ENCODE measurements at places on chromosomes 3 and 15. TPM values are rescaled to one million over a fixed set of nuclear protein-coding genes. Genes with fewer than 3 reads are reported as not detected.

- no peaks in the 10 kb centered on the region for H3K27me3 ChIP-seq
- no peaks in the 10 kb centered on the region for H3K36me3 ChIP-seq
- DNase-seq: peak; percentile 23
- no peaks in the 10 kb centered on the region for H3K4me1 ChIP-seq
- no peak overlapping the region for H3K27ac ChIP-seq
These were observed 26.6 kb downstream of the MIX23 start for GRCh38 chr3:122356402-122356801.

DNA sequence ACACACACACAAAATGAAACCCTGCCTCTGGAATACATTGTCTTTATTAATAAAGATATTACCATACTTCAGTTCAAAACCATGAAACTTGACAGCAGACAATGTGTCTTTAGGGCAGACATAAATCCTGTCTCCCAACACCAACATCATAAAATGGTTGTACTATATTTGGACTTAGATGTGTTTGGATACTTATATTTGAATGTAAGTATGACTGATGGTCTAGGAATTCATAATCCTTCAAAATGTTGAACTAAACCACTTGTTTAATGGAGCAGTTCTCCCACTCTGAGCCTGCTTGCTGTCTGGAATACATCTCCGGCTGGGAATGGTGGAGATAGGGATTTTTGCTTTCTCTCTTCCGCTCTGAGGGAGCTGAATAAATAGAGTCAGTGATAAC, 10.6 kb downstream of the FBN1 start:
- no peaks in the 10 kb centered on the region for H3K27me3 ChIP-seq
- H3K36me3 ChIP-seq: no peaks in the 10 kb centered on the region
- DNase-seq: no peak
- H3K4me1 ChIP-seq: no peaks in the 10 kb centered on the region
- no peak overlapping the region for H3K27ac ChIP-seq

DNA sequence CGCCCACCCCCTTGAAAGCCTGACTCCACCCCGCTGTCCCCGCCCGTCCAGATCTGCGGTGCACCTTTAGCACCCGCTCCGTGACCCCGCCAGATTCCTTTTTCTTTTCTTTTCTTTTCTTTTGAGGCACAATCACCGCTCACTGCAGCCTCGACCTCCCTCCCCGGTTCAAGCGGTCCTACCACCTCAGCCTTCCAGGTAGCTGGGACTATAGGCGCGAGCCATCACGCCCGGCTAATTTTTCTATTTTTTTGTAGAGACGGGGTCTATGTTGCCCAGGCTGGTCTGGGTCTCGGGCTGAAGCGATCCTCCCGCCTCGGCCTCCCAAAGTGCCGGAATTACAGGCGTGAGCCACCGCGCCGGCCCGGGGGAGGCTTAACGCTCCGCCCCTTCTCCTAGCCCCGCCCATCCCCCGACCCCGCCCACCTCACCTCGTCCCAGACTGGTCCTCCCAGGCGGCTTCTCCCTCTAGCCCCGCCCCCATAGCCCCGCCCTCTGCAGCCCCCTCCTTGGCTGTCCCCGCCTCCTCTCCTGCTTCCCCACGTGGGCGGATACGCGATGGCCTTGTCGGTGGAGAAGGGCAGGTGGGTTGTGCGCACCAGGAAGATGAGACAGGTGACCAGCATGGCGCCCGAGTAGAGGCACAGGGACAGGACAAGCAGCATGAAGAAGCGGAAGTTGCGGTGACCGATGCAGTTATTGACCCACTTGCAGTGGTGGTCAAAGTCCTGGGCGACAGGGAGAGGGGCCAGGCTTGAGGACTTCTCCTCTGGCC, 3.2 kb downstream of the ZDHHC19 start:
- DNase-seq: peak; percentile 80
- peak overlapping the region; percentile 67 for H3K4me3 ChIP-seq
- peaks cover 4% of the 10 kb centered on the region for H3K36me3 ChIP-seq
- H3K27ac ChIP-seq: no peak overlapping the region
- peaks cover 13% of the 10 kb centered on the region for H3K27me3 ChIP-seq

DNA sequence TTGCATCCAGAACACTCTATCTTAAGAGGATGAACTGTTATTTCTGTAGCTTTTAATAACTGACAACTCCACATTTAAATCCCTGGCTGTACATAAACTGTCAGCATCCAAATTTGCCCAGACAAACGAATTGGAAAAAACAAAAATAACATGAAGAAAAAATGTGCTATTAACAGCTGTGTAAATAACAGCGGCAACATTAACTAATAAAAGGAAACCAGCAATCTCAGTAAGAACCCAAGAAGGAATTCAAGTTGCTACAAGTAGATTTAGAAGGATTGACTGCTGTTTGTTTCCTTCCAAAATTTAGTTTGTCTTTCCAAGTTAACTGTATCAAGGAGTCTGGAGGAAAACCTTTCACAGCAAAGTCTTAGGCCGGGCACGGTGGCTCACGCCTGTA, 550.6 kb upstream of the MDFIC2 start:
- DNase-seq: no peak
- H3K27ac ChIP-seq: no peak overlapping the region
- H3K4me3 ChIP-seq: no peak overlapping the region
- no peaks in the 10 kb centered on the region for H3K36me3 ChIP-seq

GRCh38 chr3:42301446-42302175, 35.6 kb upstream of the CCK start:
- H3K4me1 ChIP-seq: peaks cover 6% of the 10 kb centered on the region
- H3K4me3 ChIP-seq: no peak overlapping the region
- H3K27me3 ChIP-seq: peaks cover 3% of the 10 kb centered on the region
- peaks cover 10% of the 10 kb centered on the region for H3K36me3 ChIP-seq

DNA sequence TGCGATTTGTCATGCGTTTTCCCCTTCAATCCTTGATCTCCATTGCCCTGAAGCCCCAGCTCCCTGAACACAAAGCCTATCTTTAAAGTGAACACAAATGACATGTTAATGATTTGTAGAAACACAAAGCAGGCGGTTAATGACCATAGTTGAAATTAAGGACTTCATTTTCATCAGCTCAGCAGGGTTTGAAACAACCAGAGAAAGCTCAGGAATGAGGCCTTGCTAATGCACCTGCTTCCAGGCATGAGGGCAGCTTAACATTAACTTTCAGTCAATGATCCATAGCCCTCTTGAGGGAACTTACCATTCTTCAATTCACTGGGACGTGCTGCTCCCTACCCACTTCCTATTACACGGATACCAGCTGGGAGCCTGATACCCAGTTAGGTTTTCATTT, 427.2 kb upstream of the CBLB start:
- H3K27ac ChIP-seq: no peak overlapping the region
- peaks cover 2% of the 10 kb centered on the region for H3K4me1 ChIP-seq
- no peak overlapping the region for H3K4me3 ChIP-seq
- no peaks in the 10 kb centered on the region for H3K36me3 ChIP-seq

DNA sequence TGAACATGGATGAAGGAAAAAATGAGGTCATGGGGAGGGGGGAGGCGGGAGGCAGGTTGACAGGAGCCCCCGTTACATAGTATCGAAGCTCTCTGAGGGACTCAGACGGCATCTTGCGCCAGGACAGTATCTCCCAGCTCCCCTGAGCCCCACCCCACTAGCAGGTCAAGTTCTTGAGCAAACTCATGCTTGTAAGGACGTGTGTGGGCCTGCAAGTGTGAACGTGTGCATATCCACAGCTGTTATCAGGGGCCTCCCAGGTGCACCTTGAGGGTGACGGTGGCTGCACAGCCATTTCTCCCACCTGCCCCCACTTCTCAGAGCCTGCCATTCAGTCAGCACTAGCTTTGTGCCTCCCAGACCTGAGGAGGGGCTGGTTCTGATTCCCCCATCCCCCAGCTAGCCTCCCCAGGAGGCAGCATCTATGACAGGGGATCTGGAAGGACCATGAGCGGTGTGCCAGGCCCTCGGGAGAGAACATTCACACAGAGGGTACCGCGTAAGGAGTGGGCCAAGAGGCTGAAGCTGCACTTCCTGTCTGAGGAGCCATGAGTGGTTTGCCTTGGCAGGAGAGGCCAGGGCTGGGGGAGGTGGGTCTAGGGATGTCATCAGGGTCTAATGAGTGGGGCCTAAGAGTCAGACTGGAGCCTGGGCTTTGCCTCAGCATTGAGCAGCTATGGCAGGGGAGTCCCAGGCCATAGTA, 2.9 kb downstream of the SEMA3F start:
- DNase-seq: no peak
- peaks cover 12% of the 10 kb centered on the region for H3K4me1 ChIP-seq
- H3K4me3 ChIP-seq: peak overlapping the region; percentile 89
- H3K27me3 ChIP-seq: peaks cover 21% of the 10 kb centered on the region
- no peaks in the 10 kb centered on the region for H3K36me3 ChIP-seq

- H3K27ac ChIP-seq: no peak overlapping the region
- H3K4me3 ChIP-seq: no peak overlapping the region
- H3K27me3 ChIP-seq: peaks cover 2% of the 10 kb centered on the region
- H3K36me3 ChIP-seq: no peaks in the 10 kb centered on the region
- H3K4me1 ChIP-seq: peaks cover 6% of the 10 kb centered on the region
These were observed 47.1 kb downstream of the FOXP1 start for GRCh38 chr3:71536376-71536965.

Gene SEMA3B
- 5.4 TPM for total RNA-seq

Gene SLITRK3
- not detected for total RNA-seq

GRCh38 chr3:98532275-98532637, 478 bp downstream of the GPR15 start:
- no peaks in the 10 kb centered on the region for H3K27me3 ChIP-seq
- DNase-seq: no peak
- no peak overlapping the region for H3K4me3 ChIP-seq
- peaks cover 3% of the 10 kb centered on the region for H3K4me1 ChIP-seq

Gene SLC22A13
- 1.5 TPM for total RNA-seq

DNA sequence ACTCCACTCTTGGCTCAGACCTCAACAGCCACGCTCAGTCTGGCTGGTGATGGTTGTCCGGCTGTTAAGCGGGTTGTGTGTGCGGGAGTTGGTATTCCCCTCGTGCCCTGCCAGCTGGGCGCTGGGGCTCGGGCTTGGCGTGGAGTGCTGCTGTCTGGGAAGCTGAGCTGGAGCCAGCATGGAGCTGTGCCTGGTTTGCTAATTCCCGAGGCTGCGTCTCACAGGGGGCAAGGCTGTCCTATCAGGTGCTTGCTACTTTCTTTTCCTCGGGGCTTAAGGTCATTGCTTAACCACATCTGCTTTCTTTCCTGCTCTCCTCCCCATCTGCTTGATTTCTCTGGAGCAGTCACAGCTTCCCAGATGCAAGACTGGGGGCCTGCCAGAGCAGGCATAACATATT, 29.9 kb downstream of the PDIA5 start:
- peaks cover 72% of the 10 kb centered on the region for H3K4me1 ChIP-seq
- peaks cover 18% of the 10 kb centered on the region for H3K36me3 ChIP-seq
- peak overlapping the region; percentile 55 for H3K4me3 ChIP-seq
- peaks cover 20% of the 10 kb centered on the region for H3K27me3 ChIP-seq
- DNase-seq: no peak
- peak overlapping the region; percentile 73 for H3K27ac ChIP-seq

DNA sequence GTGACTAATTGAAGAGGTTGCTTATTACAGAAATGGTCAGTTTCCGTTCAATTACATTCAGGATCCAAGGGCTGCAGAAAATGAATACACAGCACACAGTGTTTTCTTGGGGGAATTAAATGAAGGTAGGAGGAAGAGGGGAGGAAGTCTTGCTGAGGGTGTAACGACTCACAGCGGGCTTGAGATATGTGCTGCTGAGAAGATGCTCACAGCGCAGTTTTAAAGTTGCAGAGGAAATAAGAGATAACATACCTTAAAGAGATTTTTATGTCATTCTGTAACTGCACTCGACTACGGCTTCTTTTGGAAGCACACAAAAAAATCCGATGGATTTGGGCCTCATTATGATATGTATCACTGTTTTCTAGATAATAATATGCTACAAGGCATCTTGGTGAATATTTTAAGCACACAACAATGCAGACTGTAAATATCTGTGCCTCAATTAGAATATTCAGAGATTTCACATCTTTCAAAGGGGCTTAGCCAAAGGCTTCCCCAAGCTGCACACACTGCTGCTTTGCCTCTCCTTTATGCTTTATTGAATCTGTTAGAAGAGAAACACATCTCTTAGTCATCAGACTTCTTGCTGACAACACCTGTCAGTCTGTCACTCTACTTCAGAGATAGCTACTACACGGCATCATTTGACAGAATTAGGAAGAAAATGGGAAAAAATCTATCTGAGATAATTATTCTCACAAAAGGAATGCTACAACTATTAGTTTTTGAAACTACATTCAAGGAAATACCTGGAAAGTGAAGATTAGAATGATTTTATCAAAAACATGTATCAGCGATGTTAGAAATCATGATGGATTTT, 773.2 kb downstream of the OTOL1 start:
- H3K36me3 ChIP-seq: no peaks in the 10 kb centered on the region
- no peak overlapping the region for H3K4me3 ChIP-seq
- DNase-seq: no peak
- H3K27me3 ChIP-seq: no peaks in the 10 kb centered on the region
- H3K27ac ChIP-seq: peak overlapping the region; percentile 46

GRCh38 chr3:171257251-171258203, 202.7 kb downstream of the TNIK start:
- no peak overlapping the region for H3K4me3 ChIP-seq
- no peaks in the 10 kb centered on the region for H3K27me3 ChIP-seq
- H3K27ac ChIP-seq: no peak overlapping the region
- DNase-seq: no peak
- no peaks in the 10 kb centered on the region for H3K4me1 ChIP-seq

Gene ZIC4
- not detected for total RNA-seq

Gene ROPN1
- not detected for total RNA-seq

DNA sequence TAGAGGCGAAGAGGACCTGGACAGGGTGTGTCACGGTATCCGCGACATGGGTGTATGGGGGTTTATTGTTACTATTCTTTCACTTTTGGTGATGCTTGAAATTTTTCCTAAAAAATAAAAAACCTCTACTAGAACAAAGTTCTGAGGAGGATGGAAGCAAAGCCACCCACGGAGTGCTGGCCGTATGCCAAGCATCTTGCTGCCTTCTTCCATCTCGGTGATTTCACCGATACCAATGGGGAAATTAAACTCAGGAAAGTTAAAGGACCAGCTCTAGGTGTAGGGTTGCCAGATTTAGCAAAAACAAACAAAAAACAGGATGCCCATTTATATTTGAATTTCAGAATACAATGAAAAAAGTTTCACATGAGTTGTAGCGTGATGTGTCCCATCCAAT, 33.9 kb downstream of the SMAD6 start:
- no peak for DNase-seq
- H3K27me3 ChIP-seq: peaks cover 5% of the 10 kb centered on the region
- no peaks in the 10 kb centered on the region for H3K4me1 ChIP-seq
- no peak overlapping the region for H3K27ac ChIP-seq

Gene DGKG
- total RNA-seq: 24.1 TPM

DNA sequence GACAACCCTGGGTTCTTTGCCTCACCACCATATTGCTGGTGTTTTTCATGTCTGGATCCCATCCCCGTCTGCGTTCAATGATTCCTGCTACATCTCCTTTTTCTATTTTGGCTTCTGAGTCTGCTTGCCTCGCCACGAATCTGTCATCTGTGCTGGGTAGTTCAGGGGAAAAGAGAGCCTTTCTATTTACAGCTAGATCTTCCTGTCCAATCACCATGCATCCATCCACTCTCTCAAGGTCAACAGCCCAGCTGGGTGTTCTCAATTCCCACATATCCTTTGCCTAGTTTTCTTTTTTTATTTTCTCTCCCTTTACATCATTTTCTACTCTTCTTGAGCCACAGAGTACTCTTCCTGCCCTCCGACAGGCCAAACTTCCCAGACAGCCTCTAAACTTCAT, 104.8 kb upstream of the RAD18 start:
- no peak overlapping the region for H3K4me3 ChIP-seq
- no peak for DNase-seq
- H3K27me3 ChIP-seq: peaks cover 6% of the 10 kb centered on the region
- H3K4me1 ChIP-seq: peaks cover 15% of the 10 kb centered on the region
- H3K27ac ChIP-seq: no peak overlapping the region

Gene CYP8B1
- total RNA-seq: not detected

Gene PLAAT1
- 21.2 TPM for total RNA-seq

Data from glutamatergic neuron (in vitro differentiated cells).